ENCODE measurements at places on chromosomes 3 and 15.

- no peak for DNase-seq
These were observed 43.2 kb downstream of the LDHAL6B start for GRCh38 chr15:59249816-59250215.

- no peak for DNase-seq
These were observed 33.0 kb upstream of the LARS2 start for GRCh38 chr3:45355351-45355750.

DNA sequence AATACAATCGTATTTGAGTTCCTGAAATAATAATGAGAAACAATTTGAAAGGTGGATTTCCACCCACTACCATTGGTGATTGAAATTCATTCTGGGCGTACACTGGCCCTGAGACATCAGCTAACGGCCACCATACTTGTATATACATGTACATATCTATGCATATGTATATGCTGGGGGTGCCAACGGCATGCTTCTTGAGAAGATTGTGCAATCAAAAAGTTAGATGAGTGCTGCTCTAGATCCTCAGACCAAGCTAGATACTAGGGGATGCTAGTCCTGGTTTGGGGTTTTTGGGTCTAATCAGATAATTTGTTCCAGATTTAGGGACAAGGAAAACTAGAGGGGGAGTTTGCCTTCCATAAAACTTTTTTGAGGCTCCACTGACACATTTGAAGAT lies 2.9 kb downstream of the TMEM40 start:
- DNase-seq = no peak

GRCh38 chr15:39058351-39059131 lies 493.9 kb upstream of the RASGRP1 start:
- no peak for DNase-seq

GRCh38 chr15:35690698-35691116 lies 144.7 kb upstream of the DPH6 start:
- no peak for DNase-seq

GRCh38 chr3:16417945-16418739 lies 95.4 kb downstream of the RFTN1 start:
- DNase-seq = no peak

- no peak for DNase-seq
These were observed 48.7 kb downstream of the CADM2 start for GRCh38 chr3:85007195-85008094.

DNA sequence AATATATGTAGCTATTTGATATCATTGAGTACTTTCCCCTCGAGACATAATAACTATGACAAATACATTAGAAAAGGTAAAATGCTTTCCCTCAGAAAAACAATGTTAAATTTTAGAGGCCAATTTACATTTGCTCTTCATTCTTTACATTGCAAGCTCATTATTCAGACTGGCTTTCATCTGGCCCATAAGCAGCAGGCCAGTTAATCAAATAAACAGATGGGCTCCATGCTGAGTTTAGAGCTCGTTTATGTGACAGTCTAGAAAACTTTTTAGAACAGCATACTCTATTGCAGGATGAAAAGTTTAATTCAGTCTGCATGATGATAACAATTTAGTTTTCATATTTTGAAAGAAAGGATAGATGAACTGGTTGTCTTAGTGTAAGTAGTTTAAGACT lies 150.6 kb downstream of the DUT start:
- no peak for DNase-seq

GRCh38 chr3:69410301-69410700 lies 24.4 kb upstream of the FRMD4B start:
- DNase-seq = peak; percentile 2

GRCh38 chr3:107816107-107816506 lies 274.7 kb downstream of the CD47 start:
- no peak for DNase-seq

DNA sequence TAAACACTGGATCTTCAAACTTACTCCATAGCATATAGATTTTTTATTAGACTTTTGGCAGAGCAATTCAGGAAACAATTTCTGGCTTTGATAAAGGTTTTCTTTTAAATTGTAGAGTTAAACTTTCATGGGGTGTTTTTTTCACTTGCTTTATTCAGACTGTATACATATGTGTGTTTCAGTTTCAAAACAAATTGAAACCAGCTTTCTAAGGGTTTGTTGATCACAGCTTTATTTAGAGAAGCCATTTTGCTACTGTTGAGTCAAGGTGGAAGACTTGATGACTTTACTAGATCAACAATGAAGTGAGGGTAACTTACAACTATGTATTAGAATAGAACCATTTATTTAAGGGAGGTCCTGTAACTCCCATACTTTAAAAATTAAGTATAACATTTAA lies 6.2 kb downstream of the UBE2E1 start:
- DNase-seq = no peak

GRCh38 chr3:158631981-158632380 lies 12.3 kb upstream of the GFM1 start:
- no peak for DNase-seq

GRCh38 chr3:165195241-165195639 lies 944 bp downstream of the SLITRK3 start:
- DNase-seq = no peak

GRCh38 chr15:67156426-67156825 lies 91.0 kb downstream of the SMAD3 start:
- DNase-seq = no peak

DNA sequence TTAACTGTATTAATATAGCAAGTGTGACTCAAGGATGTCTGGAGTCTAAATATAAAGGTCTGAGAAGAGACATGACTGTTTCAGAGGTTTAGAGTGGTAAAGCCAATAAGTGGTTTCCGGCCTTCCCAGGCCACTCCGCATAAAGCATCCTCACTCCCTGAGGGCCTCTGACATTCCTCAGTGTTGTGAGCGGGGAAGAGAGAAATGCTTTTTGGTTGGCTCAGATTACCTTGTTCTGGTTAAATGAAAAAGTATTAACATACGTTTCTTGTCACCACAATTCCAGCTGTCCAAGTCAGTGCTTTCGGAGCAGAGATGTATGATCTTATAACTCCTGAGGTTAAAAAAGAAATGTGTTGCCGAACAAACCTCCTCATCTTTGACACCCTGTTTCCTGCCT lies 103.8 kb downstream of the RBMS3 start:
- DNase-seq = no peak

DNA sequence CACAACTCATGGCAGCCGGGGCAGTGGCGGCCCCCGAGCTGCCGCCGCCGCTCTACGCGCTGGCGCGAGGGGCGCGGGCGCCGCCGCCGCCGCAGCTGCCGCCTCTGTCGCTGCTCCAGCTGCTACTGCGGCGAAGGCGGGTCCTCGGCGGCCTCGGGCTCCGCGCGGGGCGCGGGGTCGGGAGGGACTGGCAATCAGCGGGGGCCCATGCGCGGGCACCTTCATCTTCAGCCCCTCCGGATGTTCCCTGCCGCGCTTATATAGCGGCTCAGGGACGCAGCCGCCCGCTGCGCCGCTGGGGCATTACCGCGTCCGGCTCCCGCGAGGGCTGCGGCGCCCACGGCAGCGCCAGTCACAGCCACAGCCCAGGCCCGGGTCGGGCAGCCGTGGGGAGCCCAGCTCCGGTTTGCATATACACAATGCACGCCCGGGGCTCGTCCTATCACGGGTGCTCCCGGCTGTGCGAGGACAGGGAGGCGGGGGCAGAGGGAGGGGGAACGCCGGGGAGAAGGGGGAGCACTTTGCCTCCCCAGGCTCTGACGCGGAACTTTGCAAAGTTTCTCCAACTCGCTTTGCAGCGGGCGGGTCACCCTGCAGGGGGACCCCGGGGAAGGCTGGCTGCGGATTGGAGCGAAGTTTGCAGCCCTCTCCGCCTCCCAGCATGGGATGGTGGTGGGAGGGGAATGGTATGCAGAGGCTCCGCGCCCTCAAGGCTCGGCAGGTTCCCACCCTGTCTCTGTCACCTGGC lies at the start of gene VGLL3:
TSS of gene VGLL3 (minus strand) at position 416 of the 748 bp plus-strand sequence. CDS start at position 10, 406 bp downstream.
- no peak for DNase-seq

DNA sequence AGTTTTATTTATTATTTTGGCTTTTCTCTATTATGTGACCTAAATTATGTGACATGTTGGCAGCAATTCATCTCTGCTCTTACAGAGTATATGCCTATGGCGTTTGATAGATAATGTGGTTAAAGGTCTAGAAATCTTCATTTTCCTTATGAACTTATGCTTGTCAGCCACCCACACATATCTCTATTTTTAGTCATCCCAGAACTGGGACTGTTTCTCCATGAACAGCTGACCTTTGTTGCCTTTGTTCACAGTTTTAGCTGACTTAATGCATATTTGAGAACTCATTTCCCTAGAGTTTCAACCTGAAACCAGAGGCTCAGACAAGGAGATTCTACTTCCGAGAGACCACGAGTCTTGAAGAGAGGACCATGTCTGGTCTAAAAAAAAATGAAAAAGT lies 176.5 kb downstream of the RAP2B start:
- no peak for DNase-seq

- DNase-seq = no peak
These were observed 14.4 kb upstream of the XYLB start for GRCh38 chr3:38332201-38332600.

DNA sequence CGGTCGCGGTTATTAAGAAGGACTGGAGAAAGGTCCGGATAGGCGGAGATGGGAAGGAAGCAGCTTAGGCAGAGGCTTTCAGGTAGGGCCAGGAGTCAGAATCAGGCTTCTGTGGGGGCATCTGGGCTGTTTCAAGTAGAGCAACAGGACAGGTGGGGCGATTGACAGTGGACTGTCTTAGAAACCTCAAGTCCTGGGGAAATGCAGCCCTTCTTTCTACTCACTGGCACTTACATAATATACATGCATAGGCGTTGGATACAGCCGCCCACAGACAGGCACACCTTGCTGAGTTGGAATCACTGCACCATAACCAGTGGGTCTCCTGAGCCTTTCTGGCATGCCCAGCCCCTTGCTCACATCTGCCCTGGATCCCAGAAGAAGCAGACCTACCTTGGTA lies 730 bp downstream of the MYD88 start:
- DNase-seq = no peak

GRCh38 chr15:30922480-30923311 lies 19.0 kb downstream of the FAN1 start:
- DNase-seq = no peak

- DNase-seq = no peak
These were observed 54.5 kb downstream of the KIF9 start for GRCh38 chr3:47228088-47228487.

GRCh38 chr3:8761866-8762265 lies 7.5 kb downstream of the OXTR start:
- no peak for DNase-seq

GRCh38 chr3:133663569-133664313 lies 2.0 kb upstream of the TOPBP1 start:
- DNase-seq = peak; percentile 73

GRCh38 chr15:77418966-77419835 lies 703 bp downstream of the PEAK1 start:
- no peak for DNase-seq

GRCh38 chr15:41995476-41995855 lies 23.1 kb upstream of the EHD4 start:
- no peak for DNase-seq

- DNase-seq = no peak
These were observed 47.6 kb upstream of the SEC61A1 start for GRCh38 chr3:128004661-128005060.

DNA sequence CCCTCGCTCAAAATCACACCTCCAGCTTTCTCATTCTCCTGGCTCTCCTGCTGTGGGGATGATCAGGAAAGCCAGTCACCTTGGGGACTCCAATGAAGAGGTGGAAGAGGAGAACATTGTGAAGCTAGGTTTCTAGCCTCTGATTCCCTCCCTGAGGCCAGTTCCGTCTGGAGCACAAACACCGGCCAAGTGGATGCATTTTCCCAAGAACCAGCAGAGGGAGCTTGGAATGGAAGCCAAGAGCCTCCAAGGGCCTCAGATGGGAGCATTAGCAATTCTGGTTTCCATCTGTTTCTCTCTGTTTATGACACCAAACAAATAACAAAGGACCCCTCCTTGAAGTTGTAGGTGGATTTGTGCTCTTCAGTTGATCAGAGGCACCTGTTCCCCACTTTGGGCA lies 40.6 kb upstream of the NMNAT3 start:
- no peak for DNase-seq

GRCh38 chr3:122104515-122105194 lies 49.5 kb downstream of the CD86 start:
- no peak for DNase-seq

GRCh38 chr15:48029642-48030041 lies 91.1 kb upstream of the SLC24A5 start:
- DNase-seq = no peak

- no peak for DNase-seq
These were observed 86.5 kb downstream of the MB21D2 start for GRCh38 chr3:192831111-192831644.

All from NCI-H1092 (cell line).